Activated naive CD4-positive, alpha-beta T cell treated with anti-CD3 and anti-CD28 coated beads, Interleukin-2, amount 10 ng/mL, durations not matched to agents 7 days and 5 days (primary cell): ENCODE measurements at places on chromosomes 1 and 21.

GRCh38 chr1:225378880-225379279, 49.0 kb downstream of the LBR start:
- no peak for DNase-seq

GRCh38 chr1:116347696-116348095, 25.3 kb upstream of the ATP1A1 start:
- DNase-seq, result no peak

DNA sequence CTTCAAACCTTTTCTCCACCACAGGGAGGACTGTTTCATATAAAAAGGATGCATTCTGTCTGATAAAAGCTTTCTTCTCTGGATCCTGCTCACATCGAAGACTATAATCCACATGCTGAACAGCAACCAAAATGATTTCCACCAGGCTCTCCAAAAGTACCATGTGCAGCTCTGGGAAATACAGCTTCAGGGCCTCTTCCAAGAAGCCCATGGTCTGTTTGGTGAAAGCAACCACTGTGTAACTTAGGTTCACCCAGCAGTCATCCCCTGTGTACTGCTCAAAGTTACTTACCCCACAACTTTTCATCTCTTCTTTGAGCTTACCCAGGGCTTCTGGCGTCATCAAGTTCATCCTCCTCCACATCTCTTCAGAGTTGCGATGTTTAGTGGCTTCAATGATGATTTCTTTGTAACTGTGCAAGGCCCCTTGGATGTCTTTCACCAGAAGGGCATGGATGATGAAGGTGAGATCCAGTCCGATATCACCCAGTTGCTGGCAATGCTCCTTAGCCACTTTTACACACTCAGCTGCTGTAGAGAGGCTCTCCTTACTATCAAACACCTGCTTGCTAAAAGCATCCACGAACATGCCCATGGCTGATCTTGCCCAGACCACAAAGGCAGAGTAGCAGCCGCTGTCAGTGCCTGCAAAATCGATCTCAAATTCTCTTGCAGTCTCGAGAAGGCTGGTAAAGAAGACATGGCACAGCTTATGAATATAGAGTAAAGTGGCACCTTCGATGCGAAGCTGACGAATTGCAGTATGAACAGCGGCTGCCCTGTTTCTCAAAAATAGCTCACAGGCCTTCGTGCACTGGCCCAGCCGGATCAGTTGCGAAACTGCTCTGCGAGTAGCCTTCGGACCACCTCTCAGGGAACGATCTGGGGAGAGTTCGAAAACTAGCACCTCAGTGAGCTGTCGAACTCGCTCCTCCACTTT, 1.7 kb downstream of the EXOC8 start:
- no peak for DNase-seq

GRCh38 chr1:209704584-209704983, at the start of gene HSD11B1:
Gene HSD11B1 (plus strand): TSS chr1:209704846. CDS start chr1:209704943, 97 bp downstream.
- no peak for DNase-seq
